ENCODE measurements at places on chromosomes 13 and 19.

GRCh38 chr19:8512115-8512967, 1.6 kb downstream of the ZNF414 start:
- DNase-seq: no peak

DNA sequence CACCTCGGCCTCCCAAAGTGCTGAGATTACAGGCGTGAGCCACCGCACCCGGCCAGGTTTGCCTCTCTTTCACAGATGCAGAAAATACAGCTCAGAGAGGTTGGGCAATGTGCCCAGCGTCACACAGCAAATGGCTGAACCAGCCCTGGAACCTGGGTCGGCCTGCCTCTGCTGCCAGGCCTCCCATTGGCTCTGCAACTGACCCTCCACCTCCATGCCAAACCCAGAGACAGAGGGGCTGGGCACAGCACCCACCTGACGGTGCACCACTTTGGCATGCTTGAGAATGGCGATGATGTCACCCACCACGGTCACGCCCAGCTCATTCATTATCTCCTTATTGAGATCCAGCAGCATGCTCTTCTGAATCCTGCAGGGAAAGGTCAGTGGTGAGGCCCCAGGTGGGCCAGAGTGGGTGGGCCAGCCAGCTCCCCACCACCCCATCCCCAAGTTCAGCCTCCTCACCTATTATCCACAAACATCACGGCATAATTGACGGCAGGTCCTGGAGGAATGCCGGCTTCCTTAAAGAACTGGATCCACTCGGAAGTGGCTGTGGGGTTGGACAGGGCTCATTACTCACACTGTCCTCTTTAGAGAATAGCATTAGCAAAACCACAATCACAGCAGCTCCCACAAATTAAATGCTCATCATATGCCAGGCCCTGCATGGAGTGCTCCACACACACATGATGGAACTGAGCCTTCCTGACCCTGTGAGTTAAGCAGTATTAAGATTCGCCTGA, 12.2 kb downstream of the C19orf47 start:
- no peak for DNase-seq

DNA sequence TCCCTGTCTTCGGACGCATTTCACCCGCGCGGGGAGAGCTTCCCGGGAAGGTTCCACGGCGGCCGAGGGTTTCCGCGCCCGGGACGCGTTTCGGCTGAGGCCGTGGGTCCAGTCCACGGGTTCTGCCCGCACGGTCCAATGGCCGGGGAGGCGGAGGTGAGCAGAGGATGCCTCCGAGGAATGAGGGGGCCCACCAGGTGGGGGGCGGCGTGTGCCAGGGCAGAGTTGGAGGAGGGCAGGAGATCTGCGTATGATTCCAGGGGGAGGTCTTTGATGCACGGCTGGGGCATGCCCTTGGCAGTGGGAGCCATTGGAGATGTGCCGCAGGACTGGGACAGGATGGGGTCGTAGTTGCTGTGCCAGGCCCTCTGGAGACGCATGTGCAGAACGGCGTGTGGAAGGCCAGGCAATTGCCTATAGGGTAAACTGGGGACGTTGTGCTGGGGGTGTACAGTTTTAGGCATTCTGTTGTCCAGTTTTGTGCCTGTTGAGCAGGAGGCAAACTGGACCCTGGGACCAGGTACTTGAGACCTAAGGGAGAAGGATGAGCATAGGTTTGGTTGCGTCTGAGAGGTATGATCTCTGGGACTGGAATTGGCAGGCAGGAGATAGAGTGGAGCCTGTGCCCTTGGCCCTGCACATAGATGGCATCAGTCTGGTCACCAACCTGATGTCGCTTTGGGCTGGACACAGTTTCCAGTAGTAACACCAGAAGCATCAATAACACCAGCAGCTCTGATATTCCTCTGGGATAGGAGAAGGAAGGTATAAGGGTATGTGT, 751 bp downstream of the ZNF584 start:
- DNase-seq: no peak

DNA sequence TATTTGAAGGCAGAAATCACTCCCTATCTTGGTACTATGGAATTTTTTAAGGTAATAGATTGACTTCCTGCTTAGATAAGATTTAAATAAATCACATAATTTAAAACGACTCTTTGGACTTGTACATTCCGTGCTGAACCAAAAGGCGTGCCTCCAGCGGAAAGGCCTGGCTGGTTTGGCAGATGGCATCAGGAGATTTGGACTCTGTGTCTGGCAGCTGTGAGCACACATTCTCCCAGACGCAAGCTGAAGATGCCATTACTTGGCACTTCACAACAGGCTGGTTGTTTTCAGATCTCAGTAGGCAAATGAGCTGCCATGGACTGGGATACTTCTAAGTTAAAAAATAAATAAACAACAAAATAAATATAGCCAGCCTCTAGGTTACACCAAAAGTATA, 104.5 kb upstream of the SLC15A1 start:
- DNase-seq: no peak

DNA sequence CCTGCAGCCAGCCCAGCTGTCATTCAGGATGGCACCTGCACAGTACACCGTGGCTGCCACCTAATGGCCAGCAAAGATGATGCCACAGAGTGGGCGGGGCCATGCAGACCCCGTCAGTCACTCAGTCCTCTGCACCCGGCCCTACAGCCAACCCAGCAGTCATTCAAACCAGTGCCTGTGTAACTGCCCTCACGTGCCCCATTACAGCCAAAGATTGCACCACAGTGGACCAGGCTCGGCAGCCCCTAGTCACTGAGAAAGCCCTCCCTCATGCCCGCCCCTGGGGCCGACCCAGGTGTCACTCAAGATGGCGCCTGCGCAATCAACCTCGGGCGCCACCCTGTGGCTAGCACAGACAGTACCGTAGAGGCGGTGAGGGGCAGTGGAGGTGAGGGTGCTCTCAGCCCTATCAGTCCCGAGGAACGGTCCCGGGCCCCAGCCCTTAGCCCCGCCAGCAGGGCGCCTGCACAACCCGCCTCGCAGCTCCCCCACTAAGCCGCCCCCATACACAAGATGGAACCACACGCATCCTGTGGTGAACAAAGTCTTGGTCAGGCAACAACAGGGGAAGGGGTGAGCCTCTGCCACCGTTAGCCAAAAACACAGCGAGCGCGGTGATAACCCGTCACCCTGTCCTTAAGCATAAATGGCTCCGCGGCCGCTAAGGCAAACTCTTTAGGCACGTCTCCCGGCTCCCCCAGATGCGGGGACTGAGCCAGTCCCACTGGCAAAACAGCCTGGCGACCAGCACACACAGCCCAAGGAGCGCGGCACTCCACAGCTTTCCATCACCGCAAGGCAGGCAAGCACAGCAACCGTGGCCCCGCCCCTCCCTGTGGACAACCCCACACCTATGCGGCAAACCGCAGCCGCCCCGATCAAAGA, 2.3 kb downstream of the PEG3 start:
- peak; percentile 82 for DNase-seq

DNA sequence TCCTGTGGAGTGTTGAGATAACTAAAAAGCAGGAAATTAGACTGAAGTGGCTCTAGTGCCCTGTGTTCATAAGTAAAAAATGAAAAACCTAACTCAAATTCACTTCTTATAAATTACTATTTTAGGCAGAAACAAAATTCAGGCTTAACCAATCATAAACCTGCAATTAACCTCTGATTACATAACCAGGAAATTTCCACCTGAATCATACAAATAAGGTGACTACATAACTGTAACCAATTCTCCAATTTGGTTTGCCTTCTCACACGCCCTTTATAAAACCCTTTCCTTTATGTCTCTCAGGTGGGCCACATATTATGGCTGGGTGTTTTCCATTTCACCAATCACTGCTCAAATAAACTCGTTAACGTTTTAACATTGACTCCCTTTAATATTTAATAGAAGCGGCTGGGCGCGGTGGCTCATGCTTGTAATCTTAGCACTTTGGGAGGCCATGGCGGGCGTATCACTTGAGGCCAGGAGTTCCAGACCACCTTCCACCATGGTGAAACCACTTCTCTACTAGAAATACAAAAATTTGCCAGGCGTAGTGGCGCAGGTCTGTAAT, 22.9 kb upstream of the ZNF724 start:
- DNase-seq: no peak

GRCh38 chr13:88223958-88224357, 552.8 kb downstream of the SLITRK5 start:
- no peak for DNase-seq

- no peak for DNase-seq
Observed at GRCh38 chr13:48006396-48006795, 5.3 kb upstream of the SUCLA2 start.

GRCh38 chr13:112873851-112874750, 94.9 kb upstream of the MCF2L start:
- peak; percentile 84 for DNase-seq

DNA sequence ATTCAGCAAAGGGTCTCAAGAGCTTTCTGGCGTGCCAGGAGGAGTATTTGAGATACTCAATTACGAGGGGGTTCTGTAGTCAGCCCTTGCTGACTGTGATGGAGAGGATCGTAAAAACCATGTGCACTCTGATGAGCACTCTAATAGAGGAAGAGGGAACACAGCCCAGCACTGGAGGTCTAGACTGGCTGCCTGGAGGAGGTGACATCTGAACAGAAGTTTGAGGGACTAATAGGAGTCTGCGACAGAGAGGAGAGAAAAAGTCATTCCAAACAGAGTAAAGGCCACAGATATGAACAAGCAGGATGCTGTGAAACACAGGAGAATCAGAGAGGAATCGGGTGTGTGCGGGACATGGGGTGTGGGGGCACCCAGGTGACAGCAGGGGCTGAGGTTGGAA, 79.4 kb downstream of the DPF1 start:
- DNase-seq: no peak

DNA sequence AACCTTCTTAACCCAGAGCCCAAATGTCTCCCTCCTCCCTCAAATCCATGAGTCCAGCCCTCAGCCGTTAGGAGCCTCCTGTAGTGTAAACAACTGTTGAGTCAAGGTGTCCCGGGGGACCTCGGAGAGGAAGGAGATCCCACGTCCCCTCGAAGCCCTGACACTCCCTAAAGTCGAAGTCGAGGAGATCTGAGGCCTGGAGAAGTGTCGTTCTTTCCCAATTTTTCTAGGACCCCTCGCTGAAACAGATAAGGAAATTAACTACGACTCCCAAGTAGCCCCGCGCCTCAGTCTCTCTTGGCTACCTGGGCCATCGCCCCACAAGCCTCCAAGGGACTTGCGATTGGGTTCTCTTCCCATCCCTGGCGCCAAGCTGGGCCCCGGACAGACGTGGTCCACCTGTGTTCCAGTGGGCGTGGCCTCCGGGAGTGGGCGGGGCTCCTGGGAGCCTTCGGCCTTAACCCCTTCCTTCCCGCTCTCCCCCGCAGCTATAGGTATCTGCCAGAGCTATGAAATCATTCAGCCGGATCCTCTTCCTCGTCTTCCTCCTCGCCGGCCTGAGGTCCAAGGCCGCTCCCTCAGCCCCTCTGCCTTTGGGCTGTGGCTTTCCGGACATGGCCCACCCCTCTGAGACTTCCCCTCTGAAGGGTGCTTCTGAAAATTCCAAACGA, 869 bp downstream of the GFY start:
- no peak for DNase-seq

- DNase-seq: no peak
Observed at GRCh38 chr13:43652760-43653159, 134.0 kb downstream of the ENOX1 start.

GRCh38 chr19:58558623-58559274, 338 bp upstream of the UBE2M start:
- DNase-seq: peak; percentile 99

DNA sequence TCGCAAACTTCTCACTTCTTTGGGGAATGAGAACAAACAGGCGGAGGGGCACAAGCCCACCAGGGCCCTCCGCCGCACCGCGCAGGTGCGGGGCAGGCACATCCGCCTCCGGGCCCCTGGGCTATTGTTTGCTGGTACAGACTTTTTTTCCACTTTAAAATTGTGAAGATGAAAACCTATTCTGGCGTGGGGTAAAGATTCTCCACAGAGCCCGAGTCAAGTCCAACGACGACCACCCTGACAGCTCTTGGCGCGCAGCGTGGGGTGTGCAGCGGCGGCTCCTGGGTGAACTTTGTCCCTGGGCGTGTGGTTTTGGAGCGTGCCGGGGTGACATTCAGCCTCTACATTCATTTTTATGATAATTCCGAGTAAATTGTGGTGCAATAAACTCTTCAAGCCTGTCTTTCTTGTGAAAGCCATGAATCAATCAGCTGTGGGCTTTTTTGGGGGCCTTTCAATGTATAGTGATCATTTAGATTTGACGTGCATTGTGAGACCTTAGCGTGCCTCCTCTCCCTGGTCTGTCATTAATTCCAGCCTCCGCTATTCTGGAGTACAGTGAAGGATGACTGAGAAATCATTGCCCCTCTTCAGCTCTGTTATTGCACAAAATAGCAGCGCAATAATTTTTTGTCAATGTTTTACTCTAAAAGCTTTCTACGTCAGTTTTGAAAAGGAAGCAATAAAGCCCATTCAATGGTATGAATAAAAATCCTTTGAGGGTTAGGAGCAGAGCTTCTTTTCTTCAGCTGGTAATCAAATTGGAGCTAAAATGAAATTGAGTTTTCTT, 90.0 kb downstream of the TEX29 start:
- DNase-seq: no peak

GRCh38 chr19:21707065-21707464, 60.3 kb downstream of the ZNF100 start:
- no peak for DNase-seq

DNA sequence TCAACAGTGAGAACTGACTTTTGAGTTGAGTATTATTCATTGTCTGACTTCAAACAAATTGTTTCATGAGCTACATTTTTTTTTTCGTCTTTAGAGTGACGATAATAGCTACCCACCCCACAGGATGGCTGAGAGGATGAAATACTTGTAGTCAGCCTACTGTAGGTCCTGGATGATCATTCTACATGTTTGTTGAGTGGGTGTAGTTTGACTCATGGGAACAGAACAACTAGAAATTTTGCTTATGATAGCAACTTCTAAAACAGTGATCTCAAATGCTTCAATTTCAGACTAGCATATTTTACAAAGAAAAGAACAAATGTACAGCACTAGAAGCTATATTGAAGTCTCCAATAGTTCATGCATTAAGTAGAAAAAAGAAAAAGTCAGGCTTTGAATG, 651.8 kb downstream of the PCDH9 start:
- no peak for DNase-seq

GRCh38 chr19:41910992-41911888, 17.0 kb downstream of the ERFL start:
- no peak for DNase-seq

GRCh38 chr13:27120811-27121210, 50.8 kb downstream of the USP12 start:
- DNase-seq: no peak

GRCh38 chr13:30006246-30006645, 155.8 kb upstream of the UBL3 start:
- no peak for DNase-seq

DNA sequence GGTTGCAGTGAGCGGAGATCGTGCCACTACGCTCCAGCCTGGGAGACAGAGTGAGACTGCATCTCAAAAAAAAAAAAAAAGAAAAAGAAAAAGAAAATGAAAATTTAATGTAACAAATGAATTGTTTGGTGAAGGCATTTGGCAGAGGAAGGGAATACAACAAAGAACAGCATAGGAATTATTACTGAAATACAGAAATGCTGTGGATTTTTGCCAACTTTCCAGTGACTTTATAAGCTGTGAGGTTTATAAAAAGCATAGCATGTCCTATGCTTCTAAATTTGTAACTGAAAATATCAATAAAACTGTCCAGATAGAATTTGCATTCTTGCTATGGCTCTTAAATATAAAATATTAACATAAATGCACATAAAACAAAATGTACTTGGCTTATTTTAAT, 112.9 kb upstream of the IRS2 start:
- DNase-seq: no peak

Data from left forelimb (tissue), 1 donor.